ENCODE measurements at places on chromosomes 6 and 20.

DNA sequence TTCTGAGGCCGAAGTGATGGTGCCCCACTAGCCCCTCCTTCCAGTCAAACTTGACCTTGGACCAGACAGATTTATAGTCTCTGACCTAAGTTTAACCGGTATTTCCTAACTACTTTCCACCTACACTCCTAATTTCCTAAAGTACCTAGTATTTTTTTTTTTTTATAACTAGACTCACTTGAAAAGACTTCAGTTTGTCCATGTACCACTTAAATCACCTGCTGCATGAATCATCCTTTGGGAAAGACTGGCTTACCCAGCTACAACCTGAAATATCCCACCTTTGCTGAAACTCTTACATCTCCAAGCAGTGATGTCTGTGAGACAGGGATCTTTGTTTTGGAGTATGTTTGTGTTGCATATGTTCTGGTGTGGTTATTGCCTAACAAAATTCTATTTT, 71.1 kb downstream of the ZDHHC14 start:
- DNase-seq, result no peak

GRCh38 chr20:35892871-35893270, 61.4 kb downstream of the SCAND1 start:
- DNase-seq, result no peak

DNA sequence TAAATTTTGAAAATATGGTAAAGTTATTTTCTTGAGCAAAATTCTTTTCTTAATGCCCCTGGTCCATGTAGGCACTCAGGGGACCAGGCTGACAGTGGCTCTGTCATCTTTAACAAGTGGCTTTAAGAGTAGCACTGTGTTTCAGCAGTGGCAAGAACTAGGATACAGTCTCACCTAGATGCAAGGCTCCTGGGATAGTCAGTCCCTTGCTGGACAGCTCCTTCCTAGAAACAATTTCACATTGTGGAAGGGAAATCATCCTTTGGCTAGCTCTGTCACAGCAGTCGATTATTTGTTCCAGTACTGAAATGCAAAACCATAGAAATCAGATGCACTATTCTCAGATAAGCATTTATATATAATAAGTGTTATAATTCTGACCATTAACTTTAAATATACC, 175.4 kb upstream of the KCNQ5 start:
- no peak for DNase-seq

DNA sequence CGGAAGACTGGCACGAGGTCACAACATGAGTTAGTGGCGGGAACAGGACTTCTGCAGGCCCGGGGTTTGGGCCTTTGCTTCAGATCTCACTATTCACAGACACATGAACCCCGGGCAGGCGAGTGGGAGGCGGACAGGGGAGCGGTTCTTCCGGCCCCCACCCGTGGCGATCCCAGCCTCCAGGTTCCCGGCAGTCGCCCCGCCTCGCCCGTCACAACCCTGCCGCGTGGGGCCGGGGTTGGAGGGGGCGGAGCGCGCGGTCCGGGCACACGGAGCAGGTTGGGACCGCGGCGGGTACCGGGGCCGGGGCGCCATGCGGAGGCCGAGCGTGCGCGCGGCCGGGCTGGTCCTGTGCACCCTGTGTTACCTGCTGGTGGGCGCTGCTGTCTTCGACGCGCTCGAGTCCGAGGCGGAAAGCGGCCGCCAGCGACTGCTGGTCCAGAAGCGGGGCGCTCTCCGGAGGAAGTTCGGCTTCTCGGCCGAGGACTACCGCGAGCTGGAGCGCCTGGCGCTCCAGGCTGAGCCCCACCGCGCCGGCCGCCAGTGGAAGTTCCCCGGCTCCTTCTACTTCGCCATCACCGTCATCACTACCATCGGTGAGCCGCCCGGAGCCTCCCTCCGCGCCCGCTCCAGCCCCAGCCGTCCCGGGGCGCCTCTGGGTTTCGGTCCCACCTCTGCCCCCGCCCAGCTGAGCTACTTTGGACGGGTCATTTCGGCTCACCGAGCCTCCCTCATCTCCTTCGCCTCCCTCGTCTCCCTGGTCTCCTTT, at the start of gene KCNK15:
TSS of gene KCNK15 (plus strand) at position 268 of the 769 bp plus-strand sequence. CDS start at position 314, 46 bp downstream.
- no peak for DNase-seq

DNA sequence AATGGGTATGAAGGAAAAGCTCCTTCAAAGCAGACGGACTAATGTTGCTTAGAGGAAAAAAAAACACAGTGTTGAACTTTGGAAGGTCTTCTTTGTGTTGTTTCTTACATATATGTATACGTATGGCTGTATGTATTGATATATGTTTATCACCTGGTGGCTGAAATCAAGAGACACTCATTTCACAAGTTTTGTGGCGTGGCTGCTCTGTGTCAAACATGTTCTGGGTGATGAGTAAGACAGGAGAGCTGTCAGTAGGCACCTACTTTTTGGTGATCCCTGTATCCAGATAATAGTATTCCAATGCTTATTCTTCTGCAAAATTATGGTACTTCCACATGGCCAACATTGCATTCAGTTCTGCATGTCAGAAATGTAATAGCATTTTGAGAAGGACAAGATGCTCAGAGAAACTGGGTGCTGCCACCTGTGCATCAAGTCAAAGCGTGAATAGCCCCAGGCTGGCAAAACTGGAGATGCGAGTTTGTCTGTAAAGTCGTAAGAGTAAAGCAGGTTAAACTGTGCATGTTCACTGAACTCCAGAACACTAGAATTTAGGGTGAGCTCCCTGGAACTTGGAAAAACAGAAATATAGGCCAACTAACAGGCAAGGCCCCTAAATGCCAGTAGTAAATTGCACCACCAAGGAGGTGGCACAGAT, 67.9 kb downstream of the ARMC2 start:
- DNase-seq, result no peak

All from Jurkat, Clone E6-1 (cell line).